ENCODE measurements at places on chromosomes 2 and 18.
A peak's percentile ranks its signal among the peaks of the same experiment; 100 is the strongest.

DNA sequence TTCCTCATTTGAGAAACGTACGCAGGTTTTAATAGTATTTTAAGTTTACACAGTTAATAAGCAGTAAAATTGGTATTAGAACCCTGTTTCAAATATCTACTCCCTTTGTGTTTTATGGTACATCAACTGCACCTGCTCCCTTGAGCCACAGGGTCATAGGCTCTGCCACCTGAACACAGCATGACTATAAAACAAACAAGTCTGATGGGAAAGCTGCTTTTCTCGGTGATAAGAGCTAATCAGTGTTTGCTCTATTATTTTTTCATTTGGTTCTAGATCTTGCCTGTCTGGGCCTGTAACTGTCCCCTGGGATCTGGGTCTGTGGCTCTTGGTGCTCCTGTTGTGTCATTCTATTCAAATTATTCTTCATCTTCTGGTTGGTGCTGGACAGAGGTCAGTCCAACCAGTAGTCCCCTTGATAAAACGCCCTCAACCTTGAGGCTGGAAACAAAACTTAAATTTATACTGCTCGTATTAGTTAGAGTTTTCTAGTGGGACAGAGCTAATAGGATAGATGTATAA lies 314.8 kb upstream of the LRP1B start:
- H3K27me3 ChIP-seq, result no peaks in the 10 kb centered on the region
- H3K27ac ChIP-seq, result no peak overlapping the region
- H3K36me3 ChIP-seq, result no peaks in the 10 kb centered on the region
- no peak for DNase-seq
- H3K4me3 ChIP-seq, result no peak overlapping the region

DNA sequence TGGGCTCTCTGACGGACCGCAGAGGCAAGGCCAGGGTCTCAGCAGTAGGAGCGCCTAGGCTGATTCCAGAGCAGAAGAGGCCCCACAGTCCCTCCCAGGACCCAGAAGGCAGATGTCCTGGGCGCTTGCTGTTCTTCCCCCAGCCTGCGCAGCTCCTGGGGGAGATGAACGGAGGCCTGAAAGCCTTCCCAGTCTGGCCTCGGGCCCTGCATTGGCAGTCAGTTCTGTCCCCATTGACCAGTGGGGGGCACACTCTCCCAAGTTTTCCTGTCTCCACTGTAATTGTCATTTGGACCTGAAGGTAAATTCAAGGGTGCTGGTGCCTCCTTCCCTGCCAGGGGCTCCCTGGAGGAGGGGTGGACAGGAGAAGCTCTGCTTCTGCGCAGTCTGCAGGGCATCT lies 345.7 kb downstream of the CYP26B1 start:
- peak; percentile 21 for DNase-seq
- no peak overlapping the region for H3K27ac ChIP-seq
- H3K36me3 ChIP-seq, result no peaks in the 10 kb centered on the region
- no peaks in the 10 kb centered on the region for H3K27me3 ChIP-seq

DNA sequence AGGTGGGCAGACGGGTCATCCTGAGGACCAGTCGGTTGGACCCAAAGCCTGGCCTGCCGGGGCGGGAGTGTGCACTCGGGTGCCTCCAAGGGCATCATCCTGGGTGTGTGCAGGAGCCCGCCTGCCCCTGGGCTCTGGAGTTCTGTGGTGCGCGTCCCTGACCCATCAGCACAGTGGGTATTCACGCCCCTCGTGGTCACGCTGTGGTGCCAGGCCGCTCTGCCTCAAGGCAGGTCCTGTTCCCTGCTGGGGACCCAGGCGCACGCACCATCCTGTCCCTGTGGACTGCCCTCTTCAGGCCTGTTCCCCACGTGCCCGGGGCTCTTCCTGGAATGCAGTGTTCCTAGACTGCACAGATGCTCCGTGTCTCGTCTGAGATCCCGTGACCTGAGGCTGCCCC lies 14.3 kb upstream of the D2HGDH start:
- H3K4me3 ChIP-seq, result no peak overlapping the region
- H3K4me1 ChIP-seq, result no peaks in the 10 kb centered on the region
- H3K27ac ChIP-seq, result no peak overlapping the region
- no peaks in the 10 kb centered on the region for H3K27me3 ChIP-seq

DNA sequence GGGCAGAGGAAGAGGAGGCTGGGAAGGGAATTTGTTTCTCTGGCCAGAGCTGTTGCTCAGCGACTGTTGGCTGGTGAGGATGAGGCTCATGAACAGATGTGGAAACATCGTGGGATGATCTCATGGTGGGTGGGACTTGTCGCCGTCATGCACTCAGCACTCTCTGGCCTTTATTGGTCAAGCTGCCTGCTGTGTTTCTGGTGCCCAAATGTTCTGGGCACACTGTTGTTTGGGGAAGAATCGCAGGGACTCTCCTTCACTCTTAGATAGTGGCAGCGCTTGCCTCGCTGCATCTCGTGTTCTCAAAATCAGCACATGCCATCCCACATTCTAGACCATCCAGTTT lies 145.6 kb downstream of the AGAP1 start:
- H3K36me3 ChIP-seq, result no peaks in the 10 kb centered on the region
- no peak overlapping the region for H3K27ac ChIP-seq
- DNase-seq, result peak; percentile 21
- no peak overlapping the region for H3K4me3 ChIP-seq
- H3K4me1 ChIP-seq, result peaks cover 11% of the 10 kb centered on the region
- H3K27me3 ChIP-seq, result no peaks in the 10 kb centered on the region

DNA sequence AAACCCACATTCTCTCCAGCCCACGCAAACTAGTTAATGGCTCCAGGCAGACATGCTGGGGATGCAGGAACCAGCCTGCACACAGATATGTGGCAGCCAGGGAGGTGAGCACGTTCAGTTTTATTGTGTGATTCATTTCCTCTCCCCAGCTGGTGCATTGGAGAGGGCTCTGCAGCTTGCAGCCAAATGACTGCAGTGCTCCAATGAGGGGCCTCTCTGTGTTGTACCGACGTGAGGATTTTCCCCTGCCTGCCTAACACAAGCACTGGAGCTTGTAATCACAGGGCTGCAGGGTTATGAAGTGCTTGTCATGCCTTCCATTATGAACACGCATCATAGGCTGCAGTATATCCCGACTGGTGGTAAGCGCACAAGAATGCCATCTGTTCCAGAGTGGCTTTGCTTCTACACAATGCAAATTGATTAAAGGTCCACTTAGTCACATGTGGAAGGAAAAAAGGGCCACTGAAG lies 92.3 kb upstream of the THUMPD2 start:
- peak; percentile 2 for DNase-seq
- no peak overlapping the region for H3K27ac ChIP-seq
- no peaks in the 10 kb centered on the region for H3K36me3 ChIP-seq
- no peaks in the 10 kb centered on the region for H3K27me3 ChIP-seq
- H3K4me3 ChIP-seq, result no peak overlapping the region

GRCh38 chr18:67519592-67519991 lies 3.1 kb upstream of the DSEL start:
- H3K27me3 ChIP-seq, result no peaks in the 10 kb centered on the region
- no peak for DNase-seq
- no peak overlapping the region for H3K4me3 ChIP-seq

DNA sequence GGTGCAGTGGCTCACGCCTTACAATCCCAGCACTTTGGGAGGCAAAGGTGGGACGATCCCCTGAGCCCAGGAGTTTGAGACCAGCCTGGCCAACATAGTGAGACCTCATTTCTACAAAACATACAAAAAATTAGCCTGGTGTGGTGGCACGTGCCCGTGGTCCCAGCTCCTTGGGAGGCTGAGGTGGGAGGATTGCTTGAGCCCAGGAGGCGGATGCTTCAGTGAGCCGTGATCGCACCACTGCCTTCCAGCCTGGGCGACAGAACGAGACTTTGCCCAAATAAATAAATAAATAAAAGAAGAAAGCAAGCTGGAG lies 91.7 kb upstream of the SEC11C start:
- H3K4me3 ChIP-seq, result no peak overlapping the region
- no peaks in the 10 kb centered on the region for H3K36me3 ChIP-seq
- no peaks in the 10 kb centered on the region for H3K27me3 ChIP-seq
- no peaks in the 10 kb centered on the region for H3K4me1 ChIP-seq
- H3K27ac ChIP-seq, result no peak overlapping the region

DNA sequence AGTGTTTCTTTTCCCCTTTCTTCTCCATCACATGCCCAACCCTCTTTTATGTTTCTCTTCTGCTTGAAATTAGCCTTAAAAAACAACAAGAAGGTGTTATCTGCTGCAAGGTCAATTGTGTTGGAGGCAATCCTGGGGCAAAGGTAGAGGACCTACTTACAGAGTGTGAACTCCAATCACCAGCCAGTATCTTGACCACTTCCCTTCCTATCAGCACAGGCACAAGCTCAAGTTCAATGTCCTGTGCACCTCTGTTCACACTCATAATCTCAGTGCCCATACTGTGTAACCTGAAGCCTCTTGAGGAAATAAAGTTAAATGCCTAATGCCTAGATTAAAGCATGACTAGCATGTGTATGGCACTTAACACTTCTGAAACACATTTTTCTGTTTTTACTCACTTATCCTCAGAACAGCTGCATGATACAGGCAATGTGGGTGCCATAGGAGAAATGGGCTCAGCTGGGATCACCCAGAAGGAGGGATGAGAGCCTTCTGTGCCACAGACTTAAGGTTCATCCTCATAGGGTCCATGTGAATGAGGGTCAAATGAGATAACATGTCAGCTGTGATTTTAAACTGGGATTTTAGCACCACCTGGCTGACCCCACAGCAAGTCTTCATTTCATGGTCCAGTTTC lies 701.5 kb downstream of the BCL11A start:
- no peak overlapping the region for H3K4me3 ChIP-seq
- DNase-seq, result peak; percentile 18
- H3K27ac ChIP-seq, result no peak overlapping the region
- H3K36me3 ChIP-seq, result no peaks in the 10 kb centered on the region
- no peaks in the 10 kb centered on the region for H3K27me3 ChIP-seq

GRCh38 chr2:23037596-23037995 lies 347.4 kb upstream of the KLHL29 start:
- no peak overlapping the region for H3K4me3 ChIP-seq
- peaks cover 3% of the 10 kb centered on the region for H3K4me1 ChIP-seq
- no peaks in the 10 kb centered on the region for H3K27me3 ChIP-seq
- no peaks in the 10 kb centered on the region for H3K36me3 ChIP-seq
- no peak overlapping the region for H3K27ac ChIP-seq

GRCh38 chr2:102331311-102331980 lies 20.1 kb downstream of the IL1RL1 start:
- no peaks in the 10 kb centered on the region for H3K27me3 ChIP-seq
- no peaks in the 10 kb centered on the region for H3K4me1 ChIP-seq
- H3K27ac ChIP-seq, result no peak overlapping the region
- H3K36me3 ChIP-seq, result no peaks in the 10 kb centered on the region
- no peak for DNase-seq
- H3K4me3 ChIP-seq, result no peak overlapping the region

DNA sequence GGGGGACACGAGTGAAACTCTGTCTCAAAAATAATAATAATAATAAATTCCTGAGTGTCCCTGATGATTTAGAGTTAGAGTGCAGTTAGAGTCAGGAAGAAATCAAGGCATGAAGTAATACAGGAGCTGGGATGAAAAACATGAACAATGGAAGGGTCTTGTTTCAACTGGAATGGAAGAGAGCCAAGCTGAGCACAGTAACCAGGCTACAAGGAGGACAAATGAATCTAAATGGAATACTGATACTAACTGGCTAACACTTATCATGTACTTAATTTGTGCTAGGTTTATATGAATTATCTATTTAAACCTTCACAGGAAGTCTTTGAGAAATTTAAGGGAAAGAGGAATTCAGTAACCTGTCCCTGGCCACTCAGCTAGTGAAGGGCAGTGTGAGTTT lies 38.8 kb upstream of the PSME4 start:
- DNase-seq, result no peak
- no peaks in the 10 kb centered on the region for H3K36me3 ChIP-seq
- H3K27ac ChIP-seq, result no peak overlapping the region
- no peaks in the 10 kb centered on the region for H3K27me3 ChIP-seq

GRCh38 chr2:45089554-45090261 lies 80.5 kb upstream of the SIX2 start:
- no peaks in the 10 kb centered on the region for H3K36me3 ChIP-seq
- H3K27me3 ChIP-seq, result no peaks in the 10 kb centered on the region
- no peaks in the 10 kb centered on the region for H3K4me1 ChIP-seq
- no peak overlapping the region for H3K27ac ChIP-seq
- H3K4me3 ChIP-seq, result no peak overlapping the region
